ENCODE measurements at places on chromosomes 4 and X. TPM values are rescaled to one million over a fixed set of nuclear protein-coding genes. Genes with fewer than 3 reads are reported as not detected.

The COL25A1 gene
- polyA plus RNA-seq: not detected

The ASB11 gene
- polyA plus RNA-seq: not detected

The NXF3 gene
- not detected for polyA plus RNA-seq

The PABPC1L2A gene
- polyA plus RNA-seq: not detected

The F11 gene
- polyA plus RNA-seq: not detected

The ZFP92 gene
- polyA plus RNA-seq: 0.07 TPM

The DACH2 gene
- not detected for polyA plus RNA-seq

The COMMD8 gene
- polyA plus RNA-seq: 32.2 TPM

The DNAAF6 gene
- polyA plus RNA-seq: not detected
